ENCODE measurements at places on chromosomes 11 and 22.

- no peak for DNase-seq
These were observed 71.1 kb downstream of the RPUSD4 start for GRCh38 chr11:126140201-126140925.

DNA sequence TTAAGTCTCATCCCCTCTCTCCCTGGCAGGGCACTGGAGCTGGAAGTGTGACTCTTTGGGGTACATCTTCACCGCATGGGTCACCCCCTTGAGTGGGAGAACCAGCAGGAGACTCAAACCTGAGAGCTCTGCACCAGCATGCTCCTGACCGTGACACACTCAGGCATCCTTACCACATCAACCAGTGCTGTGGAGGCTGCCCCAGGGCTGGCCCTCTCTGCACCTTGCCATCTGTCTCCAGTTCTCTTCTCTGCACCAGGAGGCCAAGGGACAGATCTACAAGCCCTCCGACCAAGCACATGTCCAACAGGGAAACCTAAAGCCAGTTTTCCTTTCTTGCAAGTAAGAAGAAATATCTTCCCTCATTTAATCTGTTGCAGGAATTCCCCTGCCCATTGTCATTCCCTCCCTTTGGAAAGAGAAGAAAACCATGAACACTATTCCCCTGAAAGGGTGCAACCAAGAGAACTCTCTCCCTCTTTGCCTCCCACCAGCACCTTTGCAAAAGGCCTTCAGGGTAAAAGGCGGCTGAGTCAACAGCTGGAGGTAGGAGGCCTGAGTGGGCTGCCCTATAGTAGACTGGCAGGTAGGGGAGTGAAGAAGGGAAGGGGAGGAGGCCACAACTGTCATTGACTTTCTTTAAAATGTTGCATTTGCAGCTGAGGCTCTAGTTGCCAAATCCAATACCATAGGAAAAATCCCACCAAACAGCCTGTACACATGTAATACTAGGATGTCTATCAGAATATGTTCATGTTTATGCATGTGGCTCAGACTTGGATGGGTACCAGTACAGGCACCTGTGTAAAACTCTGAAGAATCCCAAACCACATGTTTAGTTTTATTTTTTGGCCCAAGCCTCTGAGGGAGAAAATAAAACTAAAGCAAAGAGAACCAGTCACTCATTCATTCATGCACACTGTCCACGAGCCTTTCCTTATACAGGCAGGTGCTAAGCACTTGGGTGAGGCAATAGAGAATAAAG lies 117.0 kb downstream of the WT1 start:
- DNase-seq = no peak

DNA sequence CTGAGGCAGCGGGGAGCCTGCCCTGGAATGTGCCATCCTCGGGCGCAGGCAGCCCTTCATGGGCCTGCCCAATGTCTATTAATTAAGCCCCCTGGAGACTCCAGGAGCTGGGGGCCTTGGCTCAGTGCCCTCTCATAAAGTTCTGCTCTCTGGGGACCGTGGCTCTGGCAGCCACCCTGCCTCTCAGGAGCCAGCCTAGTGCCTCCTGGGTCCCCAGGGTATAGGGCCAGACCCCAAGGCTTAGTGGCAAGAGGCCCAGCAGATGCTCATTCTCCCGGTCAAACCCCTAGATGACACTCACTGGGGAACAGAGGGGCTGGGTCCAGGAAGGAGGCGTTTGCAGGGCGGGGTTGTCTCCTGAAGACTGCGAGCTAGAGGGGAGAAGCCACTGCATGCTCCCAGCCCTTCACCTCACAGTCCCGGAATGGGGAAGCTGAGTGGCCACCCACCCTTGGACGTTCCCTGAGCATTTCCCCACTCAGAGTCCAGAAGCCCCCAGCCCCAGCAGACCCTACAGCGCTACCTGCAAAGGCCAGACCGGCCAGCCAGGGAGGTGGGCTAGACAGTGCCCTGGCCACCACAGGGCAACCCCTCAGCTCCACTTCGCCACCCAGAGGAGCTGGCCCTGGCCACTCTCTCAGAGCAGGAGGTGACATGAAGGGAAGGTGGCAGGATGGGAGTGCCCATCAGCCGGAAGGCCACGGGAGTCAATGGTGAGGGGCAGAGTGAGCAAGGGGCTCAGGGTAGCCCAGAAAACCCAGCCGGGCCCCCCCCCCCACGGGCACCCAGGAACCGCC lies 83.0 kb downstream of the CDKN1C start:
- no peak for DNase-seq

- DNase-seq = no peak
These were observed 8.3 kb downstream of the RBM4 start for GRCh38 chr11:66646828-66647227.

DNA sequence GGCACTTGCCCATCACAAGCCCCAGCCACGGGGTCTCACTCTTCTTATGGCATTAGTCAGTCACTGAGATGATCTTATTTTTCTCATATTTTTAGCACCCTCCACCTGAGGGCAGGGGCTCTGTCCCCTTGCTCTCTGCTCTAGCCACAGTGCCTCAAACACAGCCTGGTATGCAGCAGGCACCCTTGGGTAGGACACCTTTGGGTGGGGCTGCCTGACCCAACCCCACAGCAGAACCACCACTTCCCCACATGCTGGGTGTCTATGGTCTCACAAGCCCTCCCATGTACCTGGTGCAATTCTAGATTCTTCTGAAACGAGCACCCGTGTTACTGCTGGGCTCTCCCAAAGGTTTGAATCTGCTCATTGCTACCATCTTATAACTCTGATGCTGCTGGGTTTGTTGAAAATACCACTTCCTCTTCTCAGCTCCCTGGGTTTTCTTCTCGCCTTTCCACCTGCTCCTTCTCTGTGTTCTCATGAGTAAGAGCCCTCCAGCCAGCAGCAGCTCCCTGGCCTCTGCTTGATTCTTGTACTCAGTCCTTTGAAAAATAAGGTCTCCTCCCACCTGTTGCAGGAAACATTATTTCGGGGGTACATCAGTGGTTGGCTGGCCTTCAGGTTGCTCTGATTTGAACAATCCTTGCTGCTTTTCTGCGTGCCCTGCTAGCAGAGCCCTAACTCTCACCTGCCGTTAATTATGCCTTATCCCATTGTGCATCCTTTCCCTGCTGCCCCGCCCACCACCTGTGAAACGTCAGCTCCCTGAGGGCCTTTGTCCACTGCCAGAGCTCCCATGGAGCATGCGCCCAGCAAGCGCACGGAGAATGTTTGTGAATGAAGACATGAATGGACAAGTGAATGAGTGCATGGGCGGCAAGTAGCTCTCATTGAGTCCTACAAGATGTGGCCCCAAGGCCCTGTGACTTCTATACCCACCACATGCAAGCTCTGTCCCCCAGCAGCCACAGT lies 1181.6 kb downstream of the TBC1D22A start:
- no peak for DNase-seq

GRCh38 chr11:86795949-86796348 lies 4.4 kb upstream of the PRSS23 start:
- no peak for DNase-seq

DNA sequence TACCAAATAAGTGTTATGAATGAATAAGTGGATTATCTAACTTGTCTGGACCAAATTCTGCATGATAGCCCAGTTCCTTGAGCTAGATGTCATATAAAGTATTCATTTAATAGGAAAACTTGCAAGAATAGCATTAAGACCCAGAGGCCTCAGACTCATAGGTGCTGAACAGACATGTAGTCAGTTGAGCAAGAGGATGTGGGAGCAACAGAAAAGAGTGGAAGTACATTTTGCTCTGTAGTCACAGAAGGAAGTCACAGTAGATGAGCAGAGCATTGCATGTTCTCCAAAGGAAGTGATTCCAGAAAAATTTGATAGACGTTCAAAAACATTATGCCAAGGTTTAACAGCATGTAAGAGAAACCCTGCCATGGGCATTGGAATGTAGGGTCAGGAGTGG lies 9.5 kb downstream of the HOATZ start:
- no peak for DNase-seq

DNA sequence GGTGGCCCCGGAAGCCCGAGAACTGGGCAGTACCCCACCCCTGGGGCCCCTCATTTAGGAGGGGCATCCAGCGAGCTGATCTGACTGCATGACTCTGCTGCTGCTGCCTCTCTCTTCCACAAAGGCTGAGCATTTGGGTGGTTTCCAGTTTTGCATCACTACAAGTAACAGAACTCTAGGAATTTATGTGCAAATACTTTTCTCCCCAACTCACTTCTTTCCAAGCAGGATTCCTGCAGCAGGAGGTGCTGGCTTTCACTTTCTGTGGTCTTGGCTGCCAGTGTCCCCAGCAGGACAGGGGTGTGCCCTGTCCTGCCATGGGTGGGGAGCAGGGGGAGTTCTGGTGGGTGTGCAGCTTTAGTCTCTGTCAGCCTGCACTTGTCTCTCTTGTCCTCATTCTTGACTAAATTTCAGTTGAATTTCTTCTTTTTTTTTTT lies 21.2 kb downstream of the UPB1 start:
- DNase-seq = no peak

GRCh38 chr11:115696563-115696962 lies 192.3 kb upstream of the CADM1 start:
- DNase-seq = no peak

- DNase-seq = no peak
These were observed 19.0 kb upstream of the PRODH start for GRCh38 chr22:18954990-18955571.

DNA sequence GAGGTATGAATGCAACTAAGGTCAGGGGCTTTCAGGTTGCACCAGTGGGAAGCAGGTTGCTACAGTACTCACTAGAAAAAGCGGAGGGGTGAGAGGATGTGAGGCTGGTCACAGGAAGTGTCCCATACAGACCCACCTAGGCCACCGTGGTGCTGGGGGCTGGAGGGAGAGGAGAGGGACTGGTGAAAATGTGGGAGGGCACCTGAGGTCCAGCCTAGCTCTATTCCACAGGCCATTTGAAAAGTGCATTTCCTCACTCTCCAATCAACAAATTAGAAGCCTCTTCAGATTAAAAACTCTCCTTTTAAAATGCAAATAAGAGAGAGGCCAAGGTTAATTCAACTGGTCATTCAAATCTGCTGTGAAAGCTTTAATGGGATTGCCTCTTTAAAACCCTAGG lies 38.6 kb upstream of the NCAM1 start:
- DNase-seq = no peak

DNA sequence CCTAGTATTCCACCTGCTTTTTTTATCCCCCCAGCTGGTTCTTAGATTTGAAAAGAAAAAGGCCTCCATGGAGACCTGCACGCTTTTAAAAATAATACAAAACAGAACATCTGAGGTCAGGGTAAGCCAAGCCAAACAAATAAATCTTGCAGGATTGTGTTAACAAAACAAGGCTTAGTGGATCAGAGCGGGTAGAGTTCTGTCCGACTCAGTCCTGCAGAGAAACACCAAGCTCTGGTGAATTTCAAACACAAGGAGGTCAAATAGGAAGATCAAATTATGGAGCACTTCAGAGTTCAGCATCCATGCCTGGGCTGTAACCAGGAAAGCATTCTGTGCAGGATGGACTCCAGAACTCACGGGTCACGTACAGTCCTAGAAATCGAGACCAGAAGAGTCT lies 86.9 kb downstream of the SYN3 start:
- DNase-seq = no peak

- DNase-seq = no peak
These were observed 92.6 kb downstream of the PKNOX2 start for GRCh38 chr11:125257190-125257579.

DNA sequence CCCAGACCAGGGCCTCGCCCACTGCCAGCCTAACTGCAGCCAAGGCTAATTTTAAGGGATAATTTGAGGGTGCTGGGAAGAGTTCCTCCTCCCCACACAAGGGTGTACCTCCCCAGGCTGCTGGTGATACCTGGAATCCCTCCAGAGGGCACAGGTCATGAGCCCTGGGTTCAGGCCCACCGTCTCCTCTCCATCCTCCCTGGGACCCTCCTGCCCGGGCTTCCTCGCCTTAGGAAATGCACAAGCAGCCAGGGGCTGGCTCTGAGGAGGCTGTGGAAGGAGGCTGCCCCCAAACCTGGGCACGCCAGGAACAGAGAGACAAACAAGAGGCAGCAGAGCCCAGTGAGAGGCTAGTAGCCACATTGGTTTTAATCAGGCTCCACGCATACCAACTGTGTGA lies 16.6 kb upstream of the TSKU start:
- no peak for DNase-seq

DNA sequence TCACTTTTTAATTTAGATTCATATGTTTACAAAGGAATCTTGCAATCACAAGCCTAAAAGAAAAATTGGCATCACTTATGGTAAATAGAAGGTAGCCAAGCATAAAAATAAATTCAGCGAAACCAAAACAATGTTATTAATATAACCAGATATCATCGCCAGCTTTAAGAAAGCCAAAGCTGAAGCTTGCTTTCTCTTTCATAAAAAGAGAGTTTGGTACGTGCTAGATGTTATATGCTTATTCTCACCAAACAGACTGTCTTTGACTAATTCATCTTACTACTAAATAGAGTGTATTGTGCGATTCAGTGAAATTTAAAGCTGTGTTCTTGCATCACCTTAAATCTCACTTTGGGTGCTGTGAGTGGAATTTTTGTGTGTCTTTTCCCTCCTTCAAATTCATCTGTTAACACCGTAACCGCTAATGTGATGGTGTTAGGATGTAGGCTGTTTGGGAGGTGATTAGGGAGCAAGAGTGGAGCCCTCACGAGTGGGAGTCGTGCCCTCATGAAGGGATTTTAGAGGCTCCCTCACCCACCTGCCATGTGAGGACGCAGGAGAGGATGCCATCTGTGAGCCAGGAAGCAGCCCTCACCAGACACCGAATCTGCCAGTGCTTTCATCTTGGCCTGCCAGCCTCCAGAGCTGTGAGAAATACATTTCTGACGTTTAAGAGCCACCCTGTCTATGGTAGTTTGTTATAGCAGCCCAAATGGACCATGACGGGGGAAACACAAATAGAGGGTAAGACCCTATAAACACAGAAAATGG lies 134.1 kb upstream of the TMEM45B start:
- DNase-seq = no peak

Measured in stimulated activated CD4-positive, alpha-beta T cell treated with anti-CD3 and anti-CD28 coated beads, Interleukin-12 subunit alpha, Interleukin-12 subunit beta, amount 100 ng/mL, for 48 hours (primary cell).